Activated gamma-delta T cell treated with Interleukin-2 at 50 U/mL for 16 hours (primary cell): ENCODE measurements at places on chromosomes 1 and 21.
A peak's percentile ranks its signal among the peaks of the same experiment; 100 is the strongest.

GRCh38 chr1:221315330-221315729, 426.6 kb downstream of the DUSP10 start:
- no peak for DNase-seq

DNA sequence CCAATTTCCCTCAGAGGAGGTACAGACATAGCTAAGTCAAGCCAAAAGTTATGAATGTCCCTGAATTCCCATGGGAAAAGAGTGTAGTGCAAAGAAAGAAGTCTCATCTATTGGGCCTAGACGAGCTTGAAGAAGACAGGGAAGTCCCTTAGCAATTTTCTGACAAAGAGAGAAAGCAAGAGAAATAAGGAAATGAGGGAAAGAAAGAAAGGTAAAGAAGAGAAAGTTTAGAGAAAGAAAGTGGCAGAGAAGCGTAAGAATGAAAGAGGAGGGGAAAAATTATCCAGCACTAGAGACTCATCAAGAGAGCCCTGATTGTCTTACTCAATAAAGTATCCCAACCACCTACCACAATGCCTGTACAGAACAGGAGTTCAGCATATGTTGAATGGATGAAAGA, 40.6 kb upstream of the FOXD3 start:
- no peak for DNase-seq

DNA sequence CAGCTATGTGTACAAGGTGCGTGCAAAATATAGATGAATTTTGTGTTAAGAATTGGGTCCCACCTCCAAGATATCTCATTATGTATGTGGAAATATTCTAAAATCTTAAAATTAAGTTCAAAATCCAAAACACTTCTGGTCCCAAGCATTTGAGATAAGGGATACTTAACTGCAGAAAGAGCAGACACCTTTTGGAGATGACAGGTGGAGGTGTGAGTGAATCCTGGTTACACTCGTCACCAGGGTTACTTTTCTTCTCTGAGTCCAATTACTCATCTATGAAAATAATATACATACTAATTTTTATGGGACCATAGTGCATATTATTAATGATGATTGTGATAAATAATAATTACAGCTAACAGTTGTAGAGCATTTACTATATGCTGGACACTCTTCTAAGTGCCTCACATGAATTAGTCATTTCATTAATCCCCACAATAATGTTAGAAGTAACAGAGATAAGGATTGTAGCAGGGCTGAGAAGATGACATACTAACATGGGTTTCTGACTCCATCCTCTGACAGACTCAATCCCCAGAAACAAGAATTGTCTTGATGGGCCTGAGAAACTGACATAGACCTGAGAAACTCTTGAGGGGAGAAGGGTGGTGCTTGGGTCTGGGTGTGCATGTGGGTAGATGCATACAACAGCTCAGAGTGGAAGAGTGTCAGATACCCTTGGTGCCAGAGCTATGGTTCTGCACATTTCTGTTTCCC, 8.3 kb upstream of the FASLG start:
- no peak for DNase-seq

DNA sequence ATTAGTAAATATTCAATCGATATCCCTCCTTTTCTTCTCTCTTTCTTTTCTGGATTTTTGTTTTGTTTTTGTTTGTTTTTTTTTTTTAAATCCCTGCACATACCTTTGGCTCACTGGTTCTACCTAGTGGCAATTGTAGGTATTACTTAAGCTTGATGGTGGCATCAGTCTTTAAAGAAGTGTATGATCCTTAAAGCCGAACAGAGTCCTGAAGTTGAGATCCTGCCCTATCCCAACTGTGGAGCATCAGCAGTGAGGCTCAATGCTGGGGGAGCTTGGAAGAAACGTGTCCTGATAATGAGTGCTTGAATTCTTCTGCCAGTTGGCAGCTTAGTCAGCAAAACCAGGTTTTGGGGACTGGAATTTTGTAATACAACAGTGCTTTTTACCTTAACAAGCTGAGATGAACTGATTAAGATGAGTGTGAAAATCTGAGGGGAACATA, 60.8 kb downstream of the FASLG start:
- no peak for DNase-seq

GRCh38 chr1:94998114-94998513, 71.2 kb upstream of the CNN3 start:
- no peak for DNase-seq

- peak; percentile 16 for DNase-seq
Observed at GRCh38 chr1:232627645-232628334, 2.1 kb downstream of the SIPA1L2 start.

DNA sequence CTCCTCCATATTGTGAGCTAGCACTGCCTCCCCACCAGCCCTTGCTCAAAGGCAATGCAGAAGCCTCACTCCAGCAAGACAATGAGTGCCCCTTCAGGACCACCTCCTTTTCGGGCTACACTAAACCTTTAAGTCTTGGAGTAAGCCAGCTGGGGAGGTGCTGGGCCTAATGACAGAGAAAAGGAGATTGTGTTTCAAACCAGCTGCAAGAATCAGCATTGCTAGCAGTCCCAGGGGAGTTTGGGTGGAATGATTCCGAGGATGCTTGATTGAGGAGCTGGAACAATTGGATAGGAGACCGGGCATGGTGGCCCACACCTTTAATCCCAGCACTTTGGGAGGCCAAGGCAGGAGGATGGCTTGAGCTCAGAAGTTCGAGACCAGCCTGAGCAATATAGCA, 54.1 kb upstream of the GPR37L1 start:
- no peak for DNase-seq

DNA sequence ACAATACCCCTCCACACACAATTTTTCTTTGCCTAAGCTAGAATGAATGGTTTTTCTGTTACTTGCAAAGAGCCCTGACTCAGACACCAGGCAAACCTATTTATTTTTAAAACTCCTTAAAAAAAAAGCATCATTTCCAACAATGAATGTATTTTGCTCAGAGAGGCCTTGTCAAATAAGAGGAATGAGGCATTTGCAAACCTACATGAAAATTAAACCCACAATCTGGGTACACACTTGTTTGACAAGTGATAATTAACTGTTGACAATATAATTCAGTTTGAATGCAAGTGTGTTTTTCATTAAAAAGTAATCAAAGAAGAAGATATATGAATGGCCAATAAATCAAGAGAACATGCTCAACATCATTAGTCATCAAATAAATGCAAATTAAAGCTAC, 339.5 kb downstream of the PTPRU start:
- DNase-seq: no peak

- peak; percentile 38 for DNase-seq
Observed at GRCh38 chr1:35539073-35539823, 18.0 kb downstream of the KIAA0319L start.

DNA sequence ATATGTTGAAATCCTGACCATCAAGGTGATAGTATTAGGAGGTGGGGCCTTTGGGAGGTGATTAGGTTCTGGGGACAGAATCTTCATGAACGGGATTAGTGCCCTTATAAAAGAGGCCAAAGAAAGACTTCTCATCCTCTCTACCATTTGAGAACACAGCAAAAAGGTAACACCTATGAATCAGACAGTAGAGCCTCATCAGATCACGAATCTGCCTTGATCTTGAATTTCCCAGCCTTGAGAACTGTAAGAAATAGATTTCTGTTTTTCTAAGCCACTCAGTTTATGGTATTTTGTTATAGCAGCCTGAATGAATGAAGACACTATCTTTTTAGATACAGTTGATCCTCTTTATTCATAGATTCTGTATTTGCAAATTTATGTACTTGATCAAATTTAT, 206.9 kb upstream of the EDN2 start:
- no peak for DNase-seq

DNA sequence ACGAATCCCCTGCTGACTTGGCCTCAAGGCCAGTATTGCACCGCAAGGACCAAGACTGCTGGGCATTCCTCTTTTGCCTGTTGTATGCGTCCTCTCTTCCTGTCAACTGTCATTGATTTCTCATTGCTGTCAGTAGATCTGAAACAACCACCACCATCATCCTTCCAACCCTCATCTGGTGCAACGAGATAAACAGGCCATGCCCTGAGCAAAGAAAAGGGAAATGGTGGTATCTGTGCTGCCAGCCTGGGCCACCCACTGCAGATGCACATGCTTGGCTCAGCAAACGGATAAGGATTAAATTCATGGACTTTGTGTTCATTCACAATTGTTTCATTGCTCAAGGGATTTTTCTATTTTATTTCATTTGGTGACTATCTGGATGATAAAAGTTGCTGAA, 13.6 kb downstream of the OXCT2 start:
- DNase-seq: no peak

- DNase-seq: no peak
Observed at GRCh38 chr1:232238009-232238408, 391.9 kb downstream of the SIPA1L2 start.

DNA sequence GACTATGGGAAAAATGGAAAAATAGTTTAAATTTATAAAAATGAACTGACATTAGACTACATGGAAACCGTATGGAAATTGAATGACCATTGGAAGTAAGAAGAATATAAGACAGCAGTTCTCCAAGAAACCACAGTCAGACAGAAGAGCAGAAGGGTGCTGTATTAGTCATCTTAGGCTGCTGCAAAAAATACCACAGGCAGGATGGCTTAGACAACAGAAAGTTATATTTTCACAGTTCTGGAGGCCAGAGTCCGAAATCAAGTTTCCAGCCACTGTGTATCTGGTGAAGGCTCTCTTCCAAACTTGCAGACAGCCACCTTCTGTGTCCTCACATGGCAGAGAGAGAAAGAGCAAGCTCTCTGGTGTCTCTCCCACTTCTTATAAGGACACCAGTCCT, 175.2 kb downstream of the DSCAM start:
- DNase-seq: no peak

DNA sequence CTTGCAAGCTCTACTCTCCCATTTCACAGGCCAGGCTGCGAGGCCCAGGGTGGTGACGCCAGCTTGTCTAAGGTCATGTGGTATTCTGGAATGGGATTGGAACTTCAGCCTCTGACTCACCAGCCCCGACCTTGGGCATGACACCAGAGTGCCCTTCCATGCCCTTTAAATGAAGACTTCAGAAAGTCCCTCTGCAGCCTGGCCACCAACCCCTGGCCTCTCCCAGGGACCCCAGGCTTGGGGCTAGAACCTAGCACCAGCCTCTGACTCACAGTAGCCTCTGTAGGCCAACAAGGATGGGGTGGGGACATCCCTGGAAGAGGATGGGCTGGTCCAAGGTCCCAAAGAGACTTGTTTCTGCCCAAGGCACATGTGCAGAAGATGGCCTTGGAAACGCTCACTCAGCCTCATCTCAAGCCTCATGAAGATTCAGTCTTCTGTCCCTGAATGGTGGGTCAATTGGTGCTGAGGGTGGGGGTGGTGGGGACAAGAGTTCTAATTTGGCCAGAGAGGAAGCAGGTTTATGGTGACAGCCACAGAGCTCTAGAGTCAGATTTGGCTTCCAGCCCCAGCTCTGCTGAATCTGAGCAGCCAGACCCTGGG, 36.1 kb upstream of the RUNX3 start:
- no peak for DNase-seq

GRCh38 chr1:117671781-117672501, 66.1 kb downstream of the TENT5C start:
- no peak for DNase-seq

DNA sequence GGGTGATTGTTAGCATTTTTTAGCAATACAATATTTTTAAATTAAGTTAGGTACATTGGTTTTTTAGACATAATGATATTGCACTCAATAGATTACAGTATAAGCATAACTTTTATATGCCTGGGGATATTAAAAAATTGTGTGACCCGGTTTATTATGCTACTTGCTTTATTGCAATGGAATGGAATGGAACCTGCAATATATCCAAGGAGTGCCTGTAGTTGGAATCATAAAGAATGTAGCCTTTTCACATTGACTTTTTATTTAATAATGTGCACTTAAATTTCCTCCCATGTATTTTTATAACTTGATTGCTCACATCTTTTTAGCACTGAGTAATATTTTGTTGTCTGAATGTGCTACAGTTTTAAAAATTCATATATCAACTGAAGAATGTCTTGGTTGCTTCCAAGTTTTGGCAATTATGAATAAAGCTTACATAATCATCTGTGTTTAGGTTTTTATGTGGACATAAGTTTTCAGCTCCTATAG, 49.2 kb downstream of the CAMSAP2 start:
- no peak for DNase-seq

DNA sequence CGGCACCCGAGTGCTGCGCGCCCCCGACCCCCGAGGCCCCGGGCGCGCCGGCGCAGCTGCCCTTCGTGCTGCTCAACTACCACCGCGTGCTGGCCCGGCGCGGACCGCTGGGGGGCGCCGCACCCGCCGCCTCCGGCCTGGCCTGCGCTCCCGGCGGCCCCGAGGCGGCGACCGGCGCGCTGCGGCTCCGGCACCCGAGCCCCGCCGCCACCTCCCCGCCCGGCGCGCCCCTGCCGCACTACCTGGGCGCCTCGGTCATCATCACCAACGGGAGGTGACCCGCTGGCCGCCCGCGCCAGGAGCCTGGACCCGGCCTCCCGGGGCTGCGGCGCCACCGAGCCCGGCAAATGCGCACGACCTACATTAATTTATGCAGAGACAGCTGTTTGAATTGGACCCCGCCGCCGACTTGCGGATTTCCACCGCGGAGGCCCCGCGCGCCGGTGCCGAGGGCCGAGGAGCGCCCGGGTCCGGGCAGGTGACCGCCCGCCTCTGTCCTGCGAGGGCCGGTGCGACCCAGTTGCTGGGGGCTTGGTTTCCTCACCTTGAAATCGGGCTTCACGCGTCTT, 49.0 kb downstream of the SIM2 start:
- DNase-seq: no peak

DNA sequence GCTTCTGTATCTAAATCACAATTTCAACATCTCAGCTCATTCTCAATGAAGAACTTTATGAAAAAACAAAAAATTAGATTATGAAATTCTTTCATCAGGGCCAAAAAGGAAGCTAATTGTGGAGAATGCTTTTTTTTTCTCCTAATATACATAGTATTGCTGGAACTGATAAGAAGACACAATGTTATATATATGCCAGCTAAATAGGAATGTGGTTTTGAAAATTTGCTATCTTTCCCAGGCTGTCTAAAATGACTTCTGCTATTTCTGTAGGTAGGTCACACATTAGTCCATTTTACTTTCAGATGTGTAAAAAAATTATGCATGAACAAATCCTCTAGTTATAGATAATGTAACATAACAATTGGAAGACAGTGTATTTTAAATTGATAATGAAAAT, 732.9 kb downstream of the RWDD3 start:
- no peak for DNase-seq

GRCh38 chr1:182301026-182301436, 90.6 kb downstream of the GLUL start:
- no peak for DNase-seq
